Stimulated activated CD4-positive, alpha-beta T cell treated with anti-CD3 and anti-CD28 coated beads, TNF-alpha, amount 100 ng/mL, for 4 hours (primary cell): ENCODE measurements at places on chromosomes 7 and 10.

GRCh38 chr7:70135656-70136055 is 537.4 kb downstream of the AUTS2 start:
- DNase-seq, result no peak

DNA sequence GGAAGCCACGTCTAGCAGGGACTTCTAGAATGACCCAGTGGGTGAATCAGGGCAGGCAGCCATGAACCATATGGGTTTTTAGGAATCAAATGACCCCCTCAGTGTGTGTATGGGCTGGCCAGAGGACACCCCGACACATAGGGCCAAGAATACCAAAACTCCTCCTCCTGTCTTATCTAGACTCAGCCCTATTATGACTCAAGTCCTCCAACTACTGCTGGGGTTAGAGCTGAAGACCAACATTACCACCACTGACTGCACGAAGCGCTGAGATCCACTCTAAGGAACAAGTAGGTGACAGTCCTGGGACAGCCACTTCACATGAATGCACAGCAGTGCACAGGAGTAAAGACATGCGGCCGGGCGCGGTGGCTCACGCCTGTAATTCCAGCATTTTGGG is 11.5 kb upstream of the SVOPL start:
- no peak for DNase-seq

GRCh38 chr7:149196151-149196704 is 882 bp downstream of the ZNF282 start:
- no peak for DNase-seq

DNA sequence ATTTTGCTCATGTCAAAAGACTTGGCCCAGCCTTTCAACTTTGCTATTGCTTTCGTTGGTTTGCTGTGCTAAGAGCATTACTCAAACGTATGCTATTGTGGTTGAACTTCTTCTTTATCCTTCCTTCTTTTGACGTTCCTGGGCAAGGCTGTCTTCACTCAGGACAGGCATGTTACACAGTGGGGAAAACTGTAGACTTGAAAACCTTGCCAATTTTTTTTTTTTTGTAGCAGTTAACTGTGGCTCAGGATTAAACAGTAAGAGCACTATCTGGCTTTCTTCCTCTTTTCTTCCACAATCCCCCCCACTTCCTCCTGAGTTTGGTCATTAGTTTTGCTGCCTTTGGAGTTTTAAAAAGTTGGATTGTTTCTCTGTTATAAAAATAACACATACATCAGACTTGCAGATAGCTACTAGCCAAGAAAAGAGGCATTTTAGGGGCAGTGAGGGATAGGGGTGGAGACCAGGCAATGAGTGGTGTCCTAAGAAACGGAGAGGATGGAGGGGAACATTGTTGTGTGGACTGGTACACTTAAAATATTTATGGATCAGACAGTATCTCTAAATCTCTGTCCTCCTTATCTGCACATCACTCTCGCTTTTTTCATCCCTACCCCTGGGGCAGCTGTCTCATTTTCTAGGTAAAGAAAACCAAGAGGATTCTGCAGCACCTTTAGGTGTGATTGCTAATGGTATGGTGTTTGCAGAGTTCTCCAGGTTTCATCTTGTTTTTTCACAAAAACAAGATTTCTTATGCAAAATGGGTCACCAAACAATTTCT is 181.7 kb downstream of the LRMDA start:
- DNase-seq, result no peak

GRCh38 chr10:78455811-78456210 is 422.1 kb downstream of the RPS24 start:
- no peak for DNase-seq

DNA sequence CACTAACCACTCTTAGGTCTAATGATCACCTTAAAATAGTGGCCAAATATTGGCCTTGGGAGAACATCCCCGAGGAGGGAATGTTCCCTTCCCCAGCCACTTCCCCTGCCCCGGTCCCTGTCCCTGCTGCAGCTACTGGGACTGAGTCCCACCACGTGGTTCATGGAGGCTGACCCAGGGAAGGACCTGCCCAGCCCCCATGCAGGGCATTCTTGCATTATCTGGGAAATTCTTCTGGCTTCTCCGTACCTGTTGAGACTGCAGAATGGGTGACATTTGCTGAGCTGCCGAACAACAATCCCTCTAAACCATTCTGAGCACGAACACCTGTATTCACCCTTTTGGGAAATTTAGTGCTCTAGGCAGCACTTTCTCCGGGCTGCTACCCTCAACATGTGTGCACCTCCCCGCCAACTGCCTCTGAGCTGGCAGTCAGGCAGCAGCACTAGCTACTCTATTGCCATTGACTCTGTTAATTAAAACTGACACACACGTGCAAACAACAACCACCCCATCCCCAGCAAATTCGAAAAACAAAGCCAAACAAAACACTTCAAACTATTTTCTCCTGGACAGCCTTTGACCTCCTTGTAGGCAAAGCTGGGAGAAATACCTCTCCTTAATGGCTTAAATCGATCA is 567.4 kb upstream of the MKI67 start:
- DNase-seq, result no peak

DNA sequence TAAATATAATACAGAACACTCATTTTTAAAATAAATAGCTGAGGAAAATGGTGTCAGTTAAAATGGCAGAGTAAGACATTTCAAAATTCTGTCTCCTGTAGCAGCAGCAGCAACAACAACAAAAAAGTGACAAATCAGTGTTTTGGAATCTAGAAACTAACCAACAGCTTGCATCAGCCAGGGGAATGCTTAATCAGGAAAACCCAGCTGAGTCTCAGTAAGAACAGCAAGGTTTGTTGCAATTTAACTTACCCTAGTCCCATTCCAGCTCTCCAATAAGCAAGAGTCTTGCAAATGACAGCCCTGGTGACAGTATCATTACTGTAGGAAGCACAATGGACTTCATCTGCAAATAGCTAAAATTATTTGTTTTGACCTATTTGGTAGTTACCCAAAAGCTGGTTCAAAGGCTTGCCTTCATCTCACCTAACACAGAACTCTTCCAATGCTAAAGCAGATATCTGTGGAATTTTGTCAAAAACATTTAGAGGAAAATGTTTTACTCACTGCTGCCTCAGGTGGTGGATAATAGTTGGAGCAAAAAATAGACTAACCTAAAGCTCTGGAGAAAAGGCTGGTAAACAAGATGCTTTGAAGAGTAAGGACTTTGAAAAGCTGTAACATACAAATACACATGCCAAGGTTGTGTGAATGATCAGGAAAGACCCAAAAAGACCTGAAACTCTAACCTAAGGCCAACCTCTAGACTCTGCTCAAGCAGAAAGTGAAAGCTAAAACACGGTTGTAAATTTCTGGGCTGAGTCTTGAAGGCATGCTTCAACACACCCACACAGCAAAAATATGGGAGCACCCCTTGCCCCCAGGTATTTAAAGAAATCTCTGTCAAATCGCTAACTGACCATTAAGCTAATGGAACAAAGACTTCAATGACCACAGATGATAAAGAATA is 9.9 kb upstream of the ARHGAP22 start:
- DNase-seq, result no peak

- DNase-seq, result no peak
These were observed 1297.5 kb upstream of the SORCS1 start for GRCh38 chr10:108462005-108462404.

- DNase-seq, result no peak
These were observed 100.3 kb upstream of the AGBL3 start for GRCh38 chr7:134885967-134886352.

GRCh38 chr10:1163831-1164230 is 107.6 kb downstream of the WDR37 start:
- DNase-seq, result no peak

DNA sequence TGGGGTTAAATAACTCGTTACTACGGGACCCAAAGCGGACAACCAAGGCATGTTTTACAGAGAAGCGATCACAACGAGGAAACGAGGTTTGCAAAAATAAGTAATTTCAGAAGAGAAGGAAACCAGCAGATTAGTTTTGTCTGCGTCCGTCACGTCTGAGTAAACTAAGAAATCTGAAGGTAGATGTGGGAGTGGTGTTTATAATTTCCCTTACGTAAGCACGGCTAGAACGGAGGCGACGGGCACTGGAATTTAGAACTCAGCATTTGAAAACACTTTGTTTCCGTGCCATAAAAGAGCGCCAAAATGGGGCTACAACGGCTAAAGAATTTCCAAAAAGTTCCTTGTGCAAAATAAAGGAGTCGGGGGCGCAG is 718 bp upstream of the UMAD1 start:
- peak; percentile 22 for DNase-seq

- no peak for DNase-seq
These were observed 1.2 kb downstream of the HOGA1 start for GRCh38 chr10:97585439-97585811.

GRCh38 chr10:6657196-6657595 is 77.1 kb upstream of the PRKCQ start:
- no peak for DNase-seq

DNA sequence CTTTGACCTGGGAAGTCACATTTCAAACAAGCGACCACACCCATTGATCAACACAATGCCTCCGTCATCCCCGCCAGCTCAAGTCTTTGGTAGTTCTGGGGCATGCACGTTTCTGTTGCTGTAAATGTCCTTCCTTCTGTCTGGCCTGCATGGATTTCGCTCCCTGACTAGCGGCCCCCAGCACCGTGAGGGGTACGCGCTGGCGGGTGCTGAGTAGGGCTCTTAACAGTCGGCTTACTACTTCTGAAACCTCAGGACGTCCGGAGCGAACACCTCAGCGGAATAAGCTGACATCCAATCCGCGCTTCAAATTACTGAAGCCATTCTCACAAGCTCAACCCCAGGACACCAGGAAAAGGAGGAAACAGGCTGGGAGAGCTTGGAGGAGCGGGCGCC is 505 bp downstream of the NUDCD3 start:
- DNase-seq, result no peak

GRCh38 chr7:84477786-84478478 is 283.3 kb upstream of the SEMA3A start:
- no peak for DNase-seq

DNA sequence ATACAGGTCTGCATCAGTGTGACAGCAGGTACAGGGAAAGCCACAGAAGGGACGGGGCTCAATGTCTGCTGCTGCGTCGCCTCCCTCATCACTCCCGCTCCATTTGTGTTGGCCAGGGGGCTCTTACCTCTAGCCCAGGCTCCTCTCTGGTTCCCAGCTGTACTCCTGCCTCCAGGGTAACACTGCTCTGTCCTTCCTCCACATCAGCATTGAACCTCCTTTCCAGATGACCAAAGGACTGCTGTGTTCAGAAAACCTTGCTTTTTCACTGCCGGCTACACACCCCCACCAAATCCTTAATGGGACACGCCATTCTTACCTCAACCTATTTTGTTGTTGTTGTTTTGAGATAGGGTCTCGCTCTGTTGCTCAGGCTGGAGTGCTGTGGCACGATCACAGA is 2.1 kb upstream of the TMEM236 start:
- no peak for DNase-seq

GRCh38 chr10:67784474-67784873 is 53.5 kb downstream of the DNAJC12 start:
- DNase-seq, result no peak

- DNase-seq, result no peak
These were observed 440.3 kb upstream of the TPK1 start for GRCh38 chr7:145276118-145276517.

- DNase-seq, result no peak
These were observed 684.6 kb downstream of the MAGI2 start for GRCh38 chr7:78768859-78769258.

GRCh38 chr10:132547421-132547861 is 9.9 kb downstream of the INPP5A start:
- DNase-seq, result no peak

- DNase-seq, result no peak
These were observed 53.0 kb downstream of the ARMC3 start for GRCh38 chr10:22980822-22981221.

- no peak for DNase-seq
These were observed 2.5 kb downstream of the NIPSNAP2 start for GRCh38 chr7:55966851-55967250.

DNA sequence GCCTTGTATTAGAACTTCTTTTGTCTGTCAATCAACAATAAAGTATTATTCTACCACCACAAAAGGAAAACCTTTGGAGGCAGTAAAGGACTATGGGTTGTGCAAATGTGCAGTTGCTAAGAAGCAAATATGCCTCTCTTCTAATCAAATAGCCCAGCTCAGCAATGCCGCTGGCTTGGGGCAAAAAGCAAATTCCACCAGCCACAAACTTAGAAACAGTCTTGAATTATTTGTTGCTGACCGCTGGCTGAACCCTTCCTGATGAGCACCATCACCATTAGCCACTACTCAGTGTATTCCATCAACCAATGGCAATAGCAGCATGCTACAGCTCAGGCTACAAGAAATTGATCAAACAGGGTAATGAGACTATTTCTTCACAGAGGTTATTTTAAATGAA is 51.0 kb downstream of the SKAP2 start:
- DNase-seq, result no peak

DNA sequence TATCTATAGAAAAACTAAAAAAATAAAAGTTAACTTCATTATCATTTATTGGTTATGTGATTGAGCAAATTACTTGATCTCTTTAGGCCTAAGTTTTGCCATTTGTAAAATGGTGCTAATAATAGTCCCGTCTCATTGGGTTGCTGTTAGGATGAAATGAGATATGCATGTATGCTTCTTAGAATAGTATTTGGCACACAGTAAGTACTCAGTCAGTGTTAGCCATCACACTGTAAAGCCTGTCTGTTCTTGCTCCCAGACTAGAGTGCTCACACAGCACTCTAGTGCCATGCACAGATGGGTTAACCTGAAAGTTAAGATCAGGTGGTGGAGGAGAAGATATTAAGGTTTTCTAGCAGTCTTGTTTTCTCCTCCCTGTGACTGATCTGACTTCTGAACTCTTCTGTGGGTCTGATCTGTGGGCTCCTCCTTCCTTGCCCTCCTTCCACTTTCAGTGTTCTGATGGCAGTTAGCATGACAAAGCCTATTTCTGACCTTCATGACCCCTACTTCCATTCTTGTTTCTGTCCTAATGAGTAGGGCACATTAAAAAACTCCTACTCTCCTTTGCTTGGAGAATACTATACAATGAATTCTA is 167.5 kb downstream of the RNLS start:
- no peak for DNase-seq

GRCh38 chr7:46156086-46156485 is 235.0 kb upstream of the IGFBP3 start:
- no peak for DNase-seq

- no peak for DNase-seq
These were observed 175.4 kb downstream of the CSTF2T start for GRCh38 chr10:51524041-51524440.
